ENCODE measurements at places on chromosomes 1 and 21.

- no peak for DNase-seq
These were observed 1.8 kb upstream of the PGBD5 start for GRCh38 chr1:230427981-230428380.

DNA sequence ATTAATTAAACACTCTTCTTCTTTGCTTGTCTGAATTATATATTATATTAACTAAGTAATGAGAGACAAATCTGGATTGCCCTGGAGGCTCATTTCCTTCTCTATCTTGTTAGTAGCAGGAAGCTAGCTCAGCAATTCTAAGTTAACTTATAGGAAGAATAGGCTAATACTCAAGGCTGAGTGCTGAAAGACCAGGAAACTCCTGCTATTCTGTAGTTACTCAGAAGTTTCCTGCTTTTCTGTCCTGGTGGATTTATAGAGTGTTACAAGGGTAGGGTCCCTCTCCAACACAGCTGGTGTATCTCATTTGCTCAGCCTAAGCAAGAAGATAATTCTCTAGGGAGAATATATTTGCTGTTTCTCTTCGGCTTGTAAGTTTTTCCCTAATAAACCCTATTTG is 29.2 kb downstream of the HSPA13 start:
- DNase-seq = no peak

- no peak for DNase-seq
These were observed 82.5 kb upstream of the DPH5 start for GRCh38 chr1:101108111-101108500.

DNA sequence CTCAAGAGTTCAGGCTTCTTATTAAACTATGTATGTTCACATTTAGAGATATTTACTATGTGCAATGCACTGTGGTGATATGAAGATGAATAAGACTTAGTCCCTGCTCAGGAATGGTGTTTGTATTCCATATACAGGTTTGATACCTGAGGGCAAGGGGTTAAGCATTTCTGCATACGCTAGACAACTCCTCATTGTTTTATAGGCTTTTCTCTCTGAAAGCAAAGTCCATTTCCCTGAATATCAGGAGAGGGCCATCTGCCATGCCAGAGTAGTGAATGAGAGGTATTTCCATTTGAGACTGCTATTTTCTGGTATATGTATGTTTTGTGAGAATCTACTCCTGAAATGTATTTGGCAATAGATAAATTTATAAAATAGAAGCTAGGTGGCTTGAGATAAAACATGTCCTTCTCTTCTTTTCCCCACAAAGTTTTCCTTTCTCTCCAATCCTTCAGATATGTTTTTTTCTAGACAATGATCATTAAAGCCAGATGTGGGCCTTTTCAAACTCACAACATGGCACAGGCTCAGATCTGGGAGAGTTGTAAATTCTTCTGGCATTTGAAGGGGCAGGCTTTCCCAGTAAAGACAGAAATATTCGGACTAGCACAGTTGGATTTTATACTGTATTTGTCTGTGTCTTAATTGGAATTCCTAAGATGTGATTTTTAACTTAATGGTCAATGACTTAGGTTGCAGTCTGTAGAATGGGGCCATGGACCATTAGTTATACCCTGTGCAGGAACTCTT is 73.3 kb upstream of the WDR26 start:
- no peak for DNase-seq

- no peak for DNase-seq
These were observed 1.1 kb downstream of the S100A11 start for GRCh38 chr1:152035539-152036266.

DNA sequence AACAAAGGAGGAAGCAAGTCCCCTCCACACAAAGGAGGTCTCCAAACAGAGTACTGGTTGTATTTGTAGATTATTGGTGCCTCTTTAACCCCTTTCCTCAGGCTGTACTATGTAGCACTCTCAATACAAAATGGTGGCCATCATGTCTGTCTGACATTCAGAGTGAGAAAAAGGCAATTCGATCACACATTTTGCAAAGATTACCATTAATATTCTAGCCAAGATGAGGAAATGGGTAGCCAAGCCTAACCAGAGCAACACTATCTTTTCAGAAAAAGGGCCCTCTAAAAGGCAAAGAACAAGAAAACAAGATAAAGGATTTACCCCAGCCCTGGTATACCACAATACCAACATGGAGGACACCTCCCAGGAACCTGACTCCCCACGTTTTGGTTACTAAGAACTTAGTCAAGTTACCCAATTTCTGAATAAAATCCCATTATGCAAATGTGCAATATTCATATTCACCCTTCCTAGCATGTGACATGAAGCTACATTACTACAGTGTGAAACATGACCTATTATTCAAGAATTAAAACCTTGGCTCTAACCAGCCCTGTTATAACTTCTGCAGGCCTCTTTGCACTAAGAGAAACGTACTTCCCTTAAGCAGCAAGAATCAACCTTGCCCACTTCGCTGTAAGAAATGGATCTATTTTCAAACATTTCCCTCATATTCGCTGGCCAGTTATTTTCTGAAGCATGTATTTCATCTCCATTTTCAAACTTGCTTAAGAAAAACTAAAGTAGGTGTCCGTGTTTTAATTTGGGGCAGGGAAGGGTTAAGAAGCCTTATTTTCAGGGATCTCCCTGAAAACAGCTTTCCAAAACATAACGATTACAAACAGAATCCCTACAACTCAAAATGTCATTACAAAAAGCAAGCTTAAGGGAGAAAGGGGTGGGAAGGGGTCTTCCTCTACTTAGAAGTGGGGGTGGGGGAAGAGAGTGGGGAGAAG is 2.1 kb downstream of the KDM5B start:
- no peak for DNase-seq

- DNase-seq = no peak
These were observed 20.0 kb downstream of the PTPRF start for GRCh38 chr1:43550598-43551246.

DNA sequence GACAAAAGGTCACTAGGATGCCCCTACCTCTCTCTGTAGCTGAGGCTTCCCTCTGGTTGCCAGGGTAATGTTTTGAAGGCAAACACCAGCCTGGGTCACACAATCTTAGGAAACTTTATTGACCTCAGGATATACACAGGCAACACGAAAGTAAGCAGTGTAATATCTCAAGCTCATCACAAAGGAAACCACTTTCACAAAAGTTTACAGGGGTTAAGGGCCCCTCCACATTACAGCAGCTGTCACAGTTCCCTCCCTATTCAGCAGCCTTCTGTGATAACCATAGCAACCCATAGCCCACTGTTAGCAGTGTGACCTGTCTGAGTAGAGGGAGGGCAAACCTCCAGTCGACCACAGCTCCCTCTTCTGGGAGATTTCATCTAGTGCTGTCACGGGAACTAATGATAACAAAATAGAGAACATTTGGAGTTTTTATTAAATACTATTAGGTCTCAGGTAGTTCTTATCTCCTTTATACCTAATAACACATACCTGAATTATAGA is 149.8 kb downstream of the PTPRC start:
- DNase-seq = peak; percentile 2

DNA sequence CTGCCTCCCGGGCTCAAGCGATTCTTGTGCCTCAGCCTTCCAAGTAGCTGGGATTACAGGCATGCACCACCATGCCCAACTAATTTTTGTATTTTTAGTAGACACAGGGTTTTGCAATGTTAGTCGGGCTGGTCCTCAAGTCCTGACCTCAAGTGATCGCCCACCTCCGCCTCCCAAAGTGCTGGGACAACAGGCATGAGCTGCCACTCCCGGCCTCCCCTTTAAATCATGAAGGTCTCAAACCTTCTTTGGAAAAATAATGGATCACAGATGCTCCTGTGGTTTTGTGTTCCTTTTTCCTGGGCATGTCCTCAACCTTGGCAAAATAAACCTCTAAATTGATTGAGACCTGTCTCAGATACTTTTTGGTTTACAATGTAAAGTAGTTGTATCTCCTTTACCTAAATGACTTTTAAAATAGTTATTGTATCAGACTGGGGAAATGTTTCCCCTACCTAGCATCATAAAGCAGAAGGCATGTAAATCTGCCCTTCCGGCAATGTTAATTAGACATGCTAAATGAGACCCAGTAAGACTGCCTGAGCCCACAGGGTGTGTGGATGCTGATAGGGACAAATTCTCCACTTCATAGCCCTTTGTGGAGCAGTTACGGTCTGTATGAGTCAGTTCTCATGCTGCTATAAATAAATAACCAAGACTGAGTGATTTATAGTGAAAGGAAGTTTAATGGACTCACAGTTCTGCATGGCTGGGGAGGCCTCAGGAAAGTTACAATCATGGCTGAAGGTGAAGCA is 27.8 kb downstream of the CBR1 start:
- DNase-seq = no peak

DNA sequence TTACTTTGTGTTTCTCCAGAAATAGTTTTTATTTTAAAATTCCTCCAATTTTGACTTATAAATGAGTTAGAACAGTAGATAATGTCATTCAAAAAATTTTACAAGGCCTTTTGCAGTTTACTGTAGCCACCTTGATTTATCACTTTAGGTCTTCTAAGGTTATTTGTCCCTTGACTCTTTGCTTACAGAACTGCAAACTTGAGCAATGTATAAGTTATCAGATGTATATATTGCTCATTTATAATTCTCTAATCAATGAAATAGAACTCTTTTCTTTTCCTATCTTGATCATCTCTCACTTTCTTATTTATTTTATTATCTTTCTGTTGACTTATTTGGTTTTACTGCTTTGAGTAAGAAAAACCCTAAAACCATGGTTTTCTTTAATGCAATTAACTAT is 5.8 kb upstream of the SPTA1 start:
- no peak for DNase-seq

DNA sequence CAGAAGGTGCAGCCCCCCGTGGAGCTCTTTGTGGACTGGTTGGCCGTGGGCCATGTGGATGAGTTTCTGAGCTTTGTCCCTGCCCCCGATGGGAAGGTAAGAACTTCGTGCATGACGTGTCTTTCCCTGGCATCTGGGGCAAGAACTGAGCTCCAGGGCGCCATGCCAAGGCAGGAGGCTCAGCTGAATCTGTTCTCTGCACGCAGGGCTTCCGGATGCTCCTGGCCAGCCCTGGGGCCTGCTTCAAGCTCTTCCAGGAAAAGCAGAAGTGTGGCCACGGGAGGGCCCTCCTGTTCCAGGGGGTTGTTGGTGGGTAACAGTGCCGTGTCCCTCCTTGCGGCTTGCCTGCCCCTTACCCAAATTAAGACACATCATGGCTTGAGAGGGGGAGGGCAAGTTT is 27.7 kb downstream of the PADI3 start:
- no peak for DNase-seq

Data from stimulated activated CD8-positive, alpha-beta memory T cell treated with anti-CD3 and anti-CD28 coated beads, Interleukin-12 subunit alpha, Interleukin-12 subunit beta, amount 100 ng/mL, for 1 hour (primary cell).